Kidney glomerular epithelial cell (primary cell): ENCODE measurements at places on chromosomes 6 and 20.

- DNase-seq: no peak
These were observed 11.6 kb upstream of the TAGAP start for GRCh38 chr6:159056432-159056831.

GRCh38 chr20:19735446-19735845 lies 22.6 kb upstream of the RIN2 start:
- DNase-seq: peak; percentile 90

GRCh38 chr6:168120390-168121302 lies 41.6 kb upstream of the FRMD1 start:
- DNase-seq: no peak

- no peak for DNase-seq
These were observed 118.0 kb downstream of the GRM1 start for GRCh38 chr6:146146836-146147235.

GRCh38 chr6:79946272-79947190 lies 822 bp downstream of the ELOVL4 start:
- no peak for DNase-seq
